A549 (cell line): ENCODE measurements at places on chromosomes 1 and 21.

GRCh38 chr1:213269829-213270228, 218.8 kb downstream of the RPS6KC1 start:
- DNase-seq = no peak

DNA sequence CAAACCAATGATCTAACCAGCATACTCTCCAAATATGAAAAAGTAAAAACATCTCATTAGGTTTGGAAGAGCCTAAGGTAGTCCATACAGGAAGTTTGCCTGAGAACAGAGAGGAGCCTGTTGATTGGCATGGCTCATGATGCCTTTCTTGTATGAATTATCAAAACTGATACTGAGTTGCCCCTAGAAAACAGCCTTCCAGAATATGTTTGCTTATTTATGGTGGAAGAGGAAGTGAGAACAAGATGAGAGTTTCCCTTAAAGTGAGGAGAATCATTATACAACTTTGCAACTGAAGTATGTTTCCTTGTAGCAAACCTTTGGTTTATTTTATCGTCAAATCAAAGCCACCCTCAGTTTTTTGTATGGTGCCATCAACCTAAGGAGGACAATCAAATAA, 23.8 kb upstream of the KIAA1614 start:
- DNase-seq = no peak

GRCh38 chr1:25107643-25108010, 124.7 kb downstream of the SYF2 start:
- DNase-seq = no peak

GRCh38 chr21:44778499-44778911, 23.1 kb downstream of the UBE2G2 start:
- no peak for DNase-seq

DNA sequence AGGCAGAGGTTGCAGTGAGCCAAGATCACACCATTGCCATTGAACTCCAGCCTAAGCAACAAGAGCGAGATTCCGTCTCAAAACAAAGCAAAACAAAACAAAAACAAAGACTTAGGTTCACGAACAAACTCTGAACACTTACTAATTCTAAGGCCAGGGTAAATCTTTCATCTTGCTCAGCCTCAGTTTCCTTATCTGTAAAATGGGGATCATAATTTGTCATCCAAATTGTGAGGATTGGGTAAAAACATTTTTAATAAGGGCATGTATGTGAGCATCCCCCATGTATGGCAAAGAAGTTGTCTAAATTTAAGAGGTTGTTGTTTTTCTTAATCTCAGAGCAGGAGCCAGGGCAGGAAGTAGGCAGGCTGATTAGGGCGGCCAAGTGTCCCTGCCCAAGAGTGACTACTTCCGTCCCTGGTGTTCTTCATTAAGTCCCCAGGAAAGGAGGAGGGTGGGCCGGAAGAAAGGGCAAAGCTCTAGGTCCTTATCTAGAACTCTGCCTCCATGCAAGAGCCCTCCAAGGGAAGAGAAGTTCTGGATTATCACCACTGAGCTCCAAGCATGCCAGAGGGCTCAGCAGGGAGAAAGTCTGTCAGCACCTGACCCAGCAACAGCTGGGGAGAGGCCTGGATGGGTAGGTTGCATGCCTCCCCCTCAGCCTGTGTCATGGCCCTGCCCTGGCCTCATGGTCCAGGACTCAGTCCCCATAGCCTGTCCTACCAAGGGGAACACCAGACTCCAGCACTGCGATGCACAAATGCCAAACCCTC, 49.9 kb upstream of the CLIC4 start:
- DNase-seq = no peak

DNA sequence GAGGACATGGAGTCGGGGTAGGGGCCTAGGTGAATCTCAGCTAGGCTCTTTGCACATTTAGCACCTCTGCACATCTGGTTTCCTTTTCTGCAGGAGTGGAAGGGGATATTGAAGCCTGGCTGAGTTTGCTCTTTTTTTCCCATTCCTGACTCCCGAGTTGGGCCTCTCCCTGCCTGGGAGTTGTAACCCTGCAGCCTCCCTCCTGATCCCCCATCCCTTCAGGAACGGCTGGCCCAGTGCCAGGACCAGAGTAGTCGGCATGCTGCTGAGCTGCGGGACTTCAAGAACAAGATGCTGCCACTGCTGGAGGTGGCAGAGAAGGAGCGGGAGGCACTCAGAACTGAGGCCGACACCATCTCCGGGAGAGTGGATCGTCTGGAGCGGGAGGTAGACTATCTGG, 836 bp downstream of the OLFML3 start:
- DNase-seq = no peak

- no peak for DNase-seq
These were observed 29.3 kb upstream of the NLRP3 start for GRCh38 chr1:247386687-247387086.
